ENCODE measurements at places on chromosomes 1 and 21.
A peak's percentile ranks its signal among the peaks of the same experiment; 100 is the strongest.

GRCh38 chr21:41277846-41278245 is 38.8 kb upstream of the FAM3B start:
- DNase-seq, result no peak

DNA sequence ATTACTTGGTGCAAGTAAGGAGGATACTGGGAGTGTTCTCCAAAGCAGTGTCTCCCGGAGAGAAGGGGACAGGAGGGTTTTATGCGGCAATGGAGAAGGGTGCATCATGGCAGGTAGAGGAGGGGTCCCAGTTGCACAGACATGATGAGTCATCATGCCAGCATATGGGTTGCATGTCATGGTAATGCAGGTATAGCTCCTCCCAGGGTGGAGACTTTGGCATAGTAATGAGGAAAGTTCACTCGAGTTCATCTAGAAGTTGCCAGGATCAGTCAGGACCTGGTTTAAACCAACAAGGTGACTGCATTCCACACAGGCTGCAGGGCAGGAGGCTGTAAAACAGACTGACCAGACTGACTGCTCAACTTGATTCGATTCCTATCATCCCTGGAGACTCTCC is 355.7 kb upstream of the DUSP10 start:
- no peak for DNase-seq

DNA sequence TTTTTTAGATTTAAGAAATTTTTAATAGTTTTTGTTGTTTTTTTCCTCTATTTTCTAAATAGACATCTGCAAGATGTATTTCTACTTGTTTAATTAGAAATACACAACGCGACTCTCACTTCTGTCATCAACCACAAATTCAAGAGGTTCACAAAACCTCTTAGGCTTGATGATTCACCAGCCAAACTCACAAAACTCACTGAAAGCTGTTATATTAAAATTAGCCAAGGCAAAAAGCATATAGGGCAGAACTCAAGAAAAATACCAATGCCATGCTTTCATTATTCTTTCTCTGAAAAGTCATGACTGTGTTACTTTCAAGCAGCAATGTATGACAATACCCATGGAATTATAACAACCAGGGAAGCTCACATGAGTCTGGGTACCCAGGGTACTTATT is 487.0 kb upstream of the RGS18 start:
- no peak for DNase-seq

DNA sequence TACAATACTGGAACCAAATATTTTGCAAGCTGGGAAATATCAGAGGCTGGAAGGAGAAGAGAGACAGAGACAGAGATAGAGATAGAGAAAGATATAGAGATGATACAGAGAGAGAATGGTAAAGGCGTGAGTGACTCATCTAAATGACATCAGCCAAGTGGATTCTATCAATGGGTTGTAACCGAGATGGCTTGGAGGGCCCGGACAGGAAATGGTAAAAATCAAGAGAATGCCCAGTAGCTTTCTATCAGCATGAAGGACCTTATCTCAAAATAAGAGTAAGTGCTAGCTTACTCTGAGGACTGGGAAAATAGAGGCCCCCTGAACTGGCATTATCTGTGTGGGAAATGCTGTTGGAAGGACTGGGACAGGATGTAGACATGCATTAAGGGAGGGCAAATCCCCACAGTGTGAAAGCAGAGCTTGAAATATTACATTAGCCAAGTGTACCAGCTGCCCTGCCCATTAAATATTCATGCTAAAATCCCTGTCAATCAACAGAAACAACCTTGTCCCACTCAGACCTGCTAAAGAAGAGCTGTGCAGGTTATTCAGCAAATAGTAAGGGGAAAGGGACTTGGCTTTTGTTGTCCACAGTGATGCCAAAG is 76.6 kb upstream of the ZNF644 start:
- DNase-seq, result no peak

DNA sequence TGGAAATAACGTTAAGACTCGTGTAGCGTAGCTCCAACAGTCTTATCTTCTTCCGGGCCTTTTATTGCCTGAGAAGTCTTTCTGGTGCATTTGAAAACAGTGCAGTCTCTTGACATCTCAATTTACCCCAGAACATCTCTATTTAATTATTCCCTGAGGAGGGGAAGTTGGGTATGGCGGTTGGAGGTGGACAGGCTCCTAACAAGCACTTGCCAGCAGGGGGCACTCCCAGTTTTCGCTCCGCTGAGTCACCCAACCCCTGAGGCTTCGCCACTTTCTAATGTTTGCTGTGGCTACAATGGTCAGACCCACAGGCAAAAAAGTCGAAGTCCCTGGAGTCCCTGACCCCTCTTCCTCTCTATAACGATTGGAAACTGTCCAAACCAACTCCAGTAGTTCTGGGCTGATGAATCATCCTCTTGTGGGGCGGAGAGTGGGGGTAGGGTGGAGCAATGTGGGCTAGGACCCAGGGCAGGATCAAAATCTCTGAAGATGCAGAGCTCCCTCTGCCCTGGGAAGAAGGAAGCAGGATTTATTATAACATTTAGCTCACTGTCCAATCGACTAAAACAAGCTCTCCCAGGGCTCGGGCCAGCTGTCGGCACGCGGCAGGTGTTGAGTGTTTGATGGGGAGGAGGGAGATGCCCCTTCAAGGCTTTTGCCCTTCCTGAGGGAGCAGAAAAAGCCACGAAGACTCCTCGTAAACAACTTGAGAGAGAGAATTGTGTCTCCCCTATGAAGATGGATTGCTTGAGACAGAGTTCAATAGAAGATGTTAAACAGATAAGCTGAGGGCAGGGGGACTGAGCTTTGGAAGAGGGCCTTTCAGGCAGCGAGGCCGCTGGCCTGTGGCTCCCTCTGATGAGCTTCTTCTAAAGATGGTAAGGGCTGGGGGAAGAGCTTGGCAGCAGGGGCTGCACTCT is 85.7 kb downstream of the BRINP2 start:
- DNase-seq, result no peak

- DNase-seq, result no peak
These were observed 58.1 kb downstream of the PTPN14 start for GRCh38 chr1:214493126-214493796.

- DNase-seq, result no peak
These were observed 10.2 kb downstream of the ERG start for GRCh38 chr21:38487901-38488639.

- no peak for DNase-seq
These were observed 212.1 kb downstream of the GPR52 start for GRCh38 chr1:174659823-174660222.

- no peak for DNase-seq
These were observed 2.0 kb upstream of the CCN1 start for GRCh38 chr1:85578321-85579295.

DNA sequence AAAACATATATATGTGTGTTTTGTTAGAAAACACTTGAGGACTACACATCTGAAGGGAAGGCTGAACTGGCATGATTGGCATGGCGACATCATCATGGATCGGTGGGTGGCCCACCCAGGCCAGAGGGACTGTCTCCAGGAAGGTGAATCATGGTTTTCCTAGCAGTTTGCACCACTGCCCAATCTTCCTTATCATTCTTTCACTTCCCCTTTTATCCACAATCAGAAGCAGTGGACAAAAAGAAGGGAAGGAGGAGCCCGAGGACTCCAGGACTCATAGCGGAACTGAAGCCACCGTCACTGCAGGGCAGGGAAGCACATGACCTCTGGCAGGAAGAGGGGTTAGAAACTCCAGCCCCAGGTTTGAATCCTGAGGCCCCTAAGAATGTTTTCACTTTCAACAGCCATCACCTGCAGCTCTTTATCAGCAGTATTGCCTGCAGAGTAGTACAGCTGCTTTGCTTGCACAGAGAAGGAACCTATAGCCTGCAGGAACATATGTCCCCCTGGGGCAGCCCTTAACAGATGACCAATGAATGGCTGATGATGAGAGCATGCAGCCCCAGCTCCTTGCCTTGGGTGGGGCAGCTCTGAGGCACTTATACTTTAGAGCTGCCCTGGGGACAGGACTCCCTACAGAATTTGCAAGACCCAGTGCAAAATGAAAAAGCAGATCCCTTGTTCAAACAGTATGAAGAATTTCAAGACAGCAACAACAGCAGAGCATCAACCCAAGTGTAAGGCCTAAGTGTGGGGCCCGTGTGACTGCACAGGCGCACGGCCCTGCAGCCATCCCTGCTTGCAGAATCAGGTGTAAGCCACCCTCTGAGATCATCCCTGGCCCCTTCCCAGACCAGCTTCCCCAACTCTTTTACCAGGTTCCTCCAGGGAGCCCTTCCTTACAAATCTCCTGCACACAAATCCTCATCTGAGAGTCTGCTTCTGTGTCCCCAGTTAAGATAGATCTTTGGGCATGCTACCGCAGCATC is 241.8 kb upstream of the IRF2BP2 start:
- no peak for DNase-seq

- DNase-seq, result peak; percentile 45
These were observed 649 bp downstream of the PTPN7 start for GRCh38 chr1:202159534-202160371.

- DNase-seq, result no peak
These were observed 402.6 kb upstream of the NFIA start for GRCh38 chr1:60679524-60680375.

DNA sequence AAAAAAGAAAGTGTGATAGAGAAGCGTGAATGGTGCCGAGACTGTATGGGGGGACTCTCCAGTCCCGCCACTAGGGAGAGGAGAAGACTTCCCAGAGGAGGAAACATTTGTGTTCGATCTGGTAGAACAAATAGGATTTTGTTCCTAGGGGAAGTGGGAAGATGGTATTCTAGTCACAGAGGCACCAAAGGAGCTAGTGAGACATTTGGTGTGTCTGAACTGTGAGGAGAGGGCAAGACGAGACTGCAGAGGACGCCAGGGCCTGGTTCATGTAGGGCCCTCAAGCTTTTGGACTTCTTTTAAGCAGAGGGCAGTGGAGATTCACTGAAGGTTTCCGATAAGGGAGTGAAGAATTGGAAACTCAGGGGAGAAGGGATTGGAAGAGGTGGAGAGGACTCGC is 2.9 kb downstream of the BTBD19 start:
- DNase-seq, result no peak

GRCh38 chr21:33229784-33230544 is at the start of gene IFNAR2:
IFNAR2 (plus strand) TSS chr21:33229938; CDS start chr21:33241923, 11,985 bp downstream.
- DNase-seq, result peak; percentile 69

GRCh38 chr1:235625340-235625739 is 24.2 kb downstream of the GNG4 start:
- DNase-seq, result no peak

DNA sequence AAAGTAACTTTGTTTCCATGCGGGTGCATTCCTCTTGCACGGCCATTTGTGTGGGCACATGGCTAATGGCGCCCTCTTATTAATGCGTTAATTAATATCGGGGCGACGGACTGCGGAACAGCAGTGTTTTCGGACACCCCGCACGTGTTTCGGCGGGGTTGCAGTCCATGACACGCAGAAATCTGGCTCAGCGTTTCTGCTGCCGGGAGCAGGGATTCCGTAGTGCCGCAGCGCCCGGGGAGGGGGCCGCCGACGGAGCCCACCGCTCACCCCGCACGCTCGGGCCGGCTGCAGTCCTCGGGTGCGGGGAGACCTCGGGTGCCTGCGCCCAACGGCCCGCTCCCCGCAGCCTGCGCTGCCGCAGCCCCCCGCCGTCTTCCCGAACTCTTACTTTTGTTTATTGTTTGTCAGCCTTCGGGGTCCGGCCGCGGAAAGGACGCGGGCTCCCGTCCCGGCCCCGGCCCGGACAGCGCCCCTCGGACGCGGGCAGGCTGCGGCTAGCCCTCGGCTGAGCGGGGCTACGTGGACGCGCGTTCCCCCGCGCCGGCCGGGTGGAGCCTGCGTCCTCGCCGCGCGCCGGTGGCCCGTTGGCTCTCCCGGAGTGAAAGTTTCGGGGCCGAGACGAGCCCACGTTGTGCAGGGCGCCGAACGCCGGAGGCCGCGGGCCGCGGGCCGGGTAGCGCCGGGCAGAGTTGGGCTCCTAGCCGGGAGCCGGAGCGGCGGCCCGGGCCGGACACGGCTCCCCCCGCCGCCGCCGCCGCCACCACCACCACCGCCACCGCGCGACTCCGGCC is 849 bp downstream of the NFIA start:
- DNase-seq, result no peak

DNA sequence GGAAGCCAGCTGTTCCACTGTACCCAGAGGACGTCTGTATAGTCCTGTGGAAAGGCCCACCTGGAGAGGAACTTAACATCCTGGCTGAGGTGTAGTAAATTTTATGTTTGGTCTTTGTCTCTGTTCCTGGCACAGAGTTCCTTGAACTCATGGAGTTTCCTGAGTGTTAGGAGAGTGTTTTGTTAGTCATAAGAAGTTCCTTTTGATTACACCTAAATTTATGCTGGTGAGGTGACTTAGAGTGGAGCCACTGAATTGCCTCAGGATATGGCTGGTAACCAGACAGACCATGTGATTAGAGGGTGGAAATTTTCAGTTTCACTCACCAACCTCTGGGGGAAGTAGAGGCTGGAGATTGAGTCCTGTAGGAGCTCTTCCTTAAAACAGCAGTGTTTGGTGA is 57.9 kb downstream of the RASAL2 start:
- no peak for DNase-seq

DNA sequence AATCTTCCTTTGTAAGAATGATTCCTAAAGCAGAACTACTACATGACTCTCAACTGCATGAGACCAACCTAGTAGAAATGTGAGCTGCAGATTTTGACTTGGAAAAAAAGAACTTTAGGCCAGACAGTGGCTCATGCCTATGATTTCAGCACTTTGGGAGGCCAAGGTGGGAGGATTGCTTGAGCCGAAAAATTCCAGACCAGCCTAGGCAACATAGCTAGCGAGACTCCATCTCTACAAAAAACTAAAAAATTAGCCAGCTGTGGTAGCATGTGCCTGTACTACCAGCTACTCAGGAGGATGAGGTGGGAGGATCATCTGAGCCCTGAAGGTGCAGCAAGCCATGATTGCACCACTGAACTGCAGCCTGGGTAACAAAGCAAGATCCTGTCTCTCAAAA is 24.7 kb upstream of the ITLN2 start:
- no peak for DNase-seq

GRCh38 chr1:20480951-20481617 is 4.9 kb downstream of the CAMK2N1 start:
- no peak for DNase-seq

DNA sequence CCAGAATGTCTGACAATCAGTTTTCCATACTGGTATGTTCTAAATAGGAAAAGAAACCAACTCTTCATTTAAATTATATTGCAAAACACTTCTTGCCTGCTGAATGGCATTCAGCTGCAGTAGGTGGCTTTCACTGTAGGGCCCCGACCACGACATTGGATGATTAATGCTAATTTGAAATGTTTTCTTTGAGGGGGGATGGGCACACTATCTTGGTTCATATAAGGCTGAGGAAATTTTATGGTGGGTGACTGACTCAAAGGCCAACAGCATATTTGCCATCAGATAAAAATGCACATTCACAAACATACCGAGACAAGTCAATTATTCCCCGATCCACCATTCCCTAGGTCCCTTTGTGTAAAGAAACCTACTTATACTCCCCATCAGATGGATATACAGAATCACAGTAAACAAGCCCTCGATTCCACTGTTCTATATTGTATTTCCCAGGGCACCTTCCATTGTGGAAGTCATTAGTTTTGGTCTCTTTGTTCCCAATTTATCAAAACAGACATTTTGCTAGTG is 464.2 kb upstream of the DAB1 start:
- no peak for DNase-seq

GRCh38 chr21:25965951-25966707 is 204.4 kb downstream of the APP start:
- no peak for DNase-seq
